ENCODE measurements at places on chromosomes 2 and 18.

DNA sequence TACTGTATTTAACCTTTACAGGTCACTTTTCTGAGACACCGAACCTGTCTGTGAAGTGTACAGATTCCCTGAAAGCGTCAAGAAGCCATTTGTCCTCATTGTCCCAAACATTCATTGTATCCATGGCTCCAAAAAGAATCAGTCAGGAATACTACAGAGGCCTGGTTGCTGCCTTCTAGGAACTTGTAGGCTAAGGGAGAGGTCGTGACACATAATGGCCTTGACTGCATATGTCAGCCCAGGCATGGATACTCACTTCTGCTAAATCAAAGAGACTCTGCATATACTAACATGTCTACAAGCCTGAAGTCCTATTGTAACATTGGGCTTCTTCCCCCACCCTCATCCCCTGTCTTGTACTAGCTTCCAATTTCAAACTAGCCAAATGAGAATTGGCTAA lies 40.2 kb downstream of the ONECUT2 start:
- DNase-seq: no peak

- no peak for DNase-seq
These were observed 119.6 kb downstream of the NFATC1 start for GRCh38 chr18:79515331-79515730.

DNA sequence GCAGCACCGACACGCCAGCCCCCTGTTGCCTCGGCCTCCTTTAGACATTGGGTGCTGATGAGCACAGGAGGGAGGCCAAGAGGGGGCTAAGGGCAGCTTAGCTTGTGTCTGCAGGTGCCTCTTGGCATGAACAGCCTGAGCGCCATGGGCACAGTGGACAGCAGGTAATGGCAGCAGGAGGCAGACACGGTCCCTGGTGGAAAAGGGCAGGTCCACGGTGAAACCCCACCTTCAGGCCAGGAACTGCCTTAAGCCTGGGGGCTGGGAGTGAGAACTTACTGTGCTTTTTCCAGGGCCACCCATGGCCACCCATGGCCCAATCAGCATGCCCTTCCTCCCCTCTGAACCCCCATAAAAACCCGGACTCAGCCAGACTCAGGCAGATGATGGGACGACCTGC lies 633.4 kb upstream of the TMEFF2 start:
- no peak for DNase-seq

GRCh38 chr2:50491541-50492476 lies 540.1 kb downstream of the NRXN1 start:
- DNase-seq: peak; percentile 27

DNA sequence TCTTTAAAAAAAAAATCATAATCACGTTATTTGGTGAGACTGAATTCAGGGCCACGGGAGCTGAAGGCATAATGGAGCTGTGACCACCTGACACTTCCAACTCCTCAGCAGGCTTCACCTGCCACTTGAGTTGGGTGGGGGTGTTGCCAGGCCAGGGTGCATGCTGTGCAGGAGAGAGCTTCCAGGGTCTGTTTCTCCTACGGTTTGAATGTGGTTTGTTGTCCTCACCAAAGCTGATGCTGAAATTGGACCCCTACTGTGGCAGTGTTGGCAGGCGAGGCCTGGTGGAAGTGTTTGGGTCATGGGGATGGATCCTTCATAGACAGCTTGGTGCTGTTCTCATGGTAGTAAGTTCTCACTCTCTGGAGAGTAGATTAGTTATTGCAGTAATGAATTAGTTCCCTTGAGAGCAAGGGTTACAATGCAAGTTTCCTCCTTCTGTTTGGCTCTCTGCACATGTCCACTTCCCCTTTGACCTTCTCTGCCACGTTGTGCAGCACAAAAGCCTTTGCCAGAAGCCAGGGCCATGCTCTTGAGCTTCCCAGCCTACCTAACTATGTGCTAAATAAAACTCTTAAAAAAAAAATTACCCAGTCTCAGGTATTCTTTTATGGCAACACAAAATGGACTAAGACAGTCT lies 38.3 kb upstream of the ANKRD44 start:
- DNase-seq: no peak

- no peak for DNase-seq
These were observed 14.0 kb downstream of the PDE1A start for GRCh38 chr2:182412858-182413257.

GRCh38 chr18:13649397-13650390 lies 76.7 kb downstream of the FAM210A start:
- no peak for DNase-seq

GRCh38 chr2:175175896-175176295 lies 5.6 kb downstream of the ATP5MC3 start:
- no peak for DNase-seq

GRCh38 chr18:23716966-23717365 lies 27.7 kb downstream of the LAMA3 start:
- no peak for DNase-seq

DNA sequence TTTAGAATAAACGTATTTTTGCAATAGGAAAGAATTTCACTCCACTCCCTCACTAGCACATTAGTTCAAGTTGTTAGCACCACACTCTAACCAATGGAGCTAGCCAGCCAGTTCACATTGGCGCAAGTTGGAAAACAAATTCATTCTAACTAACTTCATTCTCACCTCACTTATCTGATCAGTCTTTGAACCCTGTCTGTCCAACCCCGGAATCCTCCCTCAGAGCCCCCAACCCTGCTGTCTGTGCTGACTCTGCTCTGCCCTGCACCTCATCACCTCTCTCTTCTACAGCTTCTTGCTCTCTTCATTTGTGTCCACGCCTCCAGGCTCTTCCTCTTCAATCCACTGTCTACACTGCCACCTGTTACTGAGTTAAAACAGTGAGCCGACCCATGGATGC lies 356.5 kb downstream of the IRS1 start:
- no peak for DNase-seq

- peak; percentile 67 for DNase-seq
These were observed 183.4 kb downstream of the MYO3B start for GRCh38 chr2:170361090-170361936.

GRCh38 chr2:168196764-168197180 lies 50.6 kb downstream of the STK39 start:
- DNase-seq: no peak

- DNase-seq: peak; percentile 73
These were observed 85.3 kb downstream of the CDC42EP3 start for GRCh38 chr2:37585982-37586621.

- no peak for DNase-seq
These were observed 544 bp downstream of the ADRA2B start for GRCh38 chr2:96115631-96116423.

- DNase-seq: no peak
These were observed 6.1 kb upstream of the NCL start for GRCh38 chr2:231470246-231470900.

DNA sequence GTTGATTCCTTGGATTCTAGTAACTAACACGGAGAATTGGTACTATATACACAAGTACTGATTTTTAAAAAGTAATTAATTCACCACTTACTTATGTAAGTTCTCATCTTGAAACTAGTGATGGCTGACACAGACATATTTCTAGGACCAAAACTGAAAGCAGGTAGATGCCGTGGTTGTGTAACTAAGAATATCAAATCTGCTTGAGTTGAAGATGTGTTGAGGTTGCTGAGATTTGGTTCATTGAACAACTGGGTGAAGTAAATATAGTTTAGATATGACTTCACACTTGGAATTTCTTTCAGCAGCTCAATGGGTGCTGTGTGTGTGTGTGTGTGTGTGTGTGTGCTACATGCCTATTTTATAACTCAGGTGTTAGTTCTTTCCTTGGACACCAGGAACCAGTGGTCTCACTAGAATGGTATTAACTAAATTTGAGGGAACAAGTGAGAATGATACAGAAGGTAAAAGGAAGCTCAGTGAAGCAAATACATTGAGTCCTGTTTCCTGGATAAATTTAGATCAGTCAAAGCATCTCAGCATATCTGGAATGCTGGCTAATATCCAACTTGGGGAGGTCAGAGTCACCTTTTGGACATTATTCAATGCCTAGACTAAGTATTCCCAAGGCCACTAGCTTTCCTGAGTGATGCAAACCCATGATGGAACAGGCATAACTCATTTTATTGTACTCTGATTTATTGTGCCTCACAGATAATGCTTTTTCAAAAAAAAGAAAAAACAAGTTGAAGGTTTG lies 110.7 kb upstream of the ZEB2 start:
- peak; percentile 73 for DNase-seq

DNA sequence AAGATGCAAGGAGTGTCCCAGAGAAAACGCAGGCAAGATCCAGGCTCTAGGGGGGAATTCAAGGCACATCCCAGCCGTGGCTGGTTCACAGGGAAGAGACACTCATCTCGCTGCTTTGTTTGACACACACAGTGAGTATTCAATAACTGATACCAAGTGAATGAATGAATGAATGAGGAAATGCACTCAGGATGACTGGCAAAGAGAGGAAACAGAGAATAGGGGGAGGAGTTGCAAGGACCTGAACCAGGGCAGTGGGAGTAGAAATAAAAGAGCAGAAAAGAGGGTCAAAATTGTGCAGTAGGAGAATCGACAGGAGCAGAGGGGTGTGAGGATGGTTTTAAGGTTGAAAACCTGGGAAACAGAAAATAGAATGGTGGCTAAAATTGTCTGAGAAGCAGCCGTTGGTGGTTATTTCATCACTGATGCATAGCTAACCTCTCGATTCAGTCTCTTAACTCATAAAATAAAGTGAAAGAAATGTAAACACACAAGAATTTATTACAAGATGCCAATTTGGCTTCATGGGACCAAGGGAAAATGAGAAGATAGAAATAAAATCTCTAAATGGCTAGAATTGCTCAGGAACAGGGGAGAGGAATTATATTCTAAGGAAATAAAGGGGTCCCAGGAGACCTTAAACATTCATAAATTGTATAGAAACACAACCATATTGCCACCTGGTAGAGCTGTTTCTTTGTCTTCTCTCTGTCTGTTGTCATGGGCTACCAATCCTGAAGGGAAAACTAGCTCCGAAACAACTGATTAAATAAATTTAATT lies 63.9 kb upstream of the PHLPP1 start:
- DNase-seq: no peak

- DNase-seq: no peak
These were observed 79.6 kb downstream of the MIB1 start for GRCh38 chr18:21820033-21820810.

DNA sequence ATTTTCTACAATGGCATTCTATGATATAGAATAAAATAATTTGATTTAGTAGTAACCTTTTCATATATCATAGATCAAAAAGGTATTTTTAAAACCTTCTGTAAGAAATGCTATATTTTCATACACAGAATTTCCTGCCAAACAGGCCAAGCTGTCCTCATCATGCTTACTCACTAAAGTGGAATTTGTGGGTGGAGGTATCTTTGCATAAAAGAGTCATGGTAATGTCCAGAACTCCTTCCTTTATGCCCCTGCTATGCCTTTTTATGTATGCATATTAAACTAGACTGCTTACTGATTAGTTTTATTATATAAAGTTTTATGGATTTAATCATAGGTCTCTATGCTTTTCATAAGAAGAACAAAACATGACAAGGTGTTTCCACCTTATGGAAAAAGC lies 27.5 kb upstream of the MARCHF7 start:
- DNase-seq: no peak

GRCh38 chr2:74482801-74483674 lies at the start of the genes CCDC142 and TTC31:
Gene CCDC142 (minus strand): TSS chr2:74482998. CDS start chr2:74482837, 161 bp downstream.
Gene TTC31 (plus strand): TSS chr2:74483081. CDS start chr2:74483096, 15 bp downstream.
- DNase-seq: peak; percentile 93

GRCh38 chr2:200593905-200594304 lies 8.1 kb downstream of the AOX1 start:
- no peak for DNase-seq

DNA sequence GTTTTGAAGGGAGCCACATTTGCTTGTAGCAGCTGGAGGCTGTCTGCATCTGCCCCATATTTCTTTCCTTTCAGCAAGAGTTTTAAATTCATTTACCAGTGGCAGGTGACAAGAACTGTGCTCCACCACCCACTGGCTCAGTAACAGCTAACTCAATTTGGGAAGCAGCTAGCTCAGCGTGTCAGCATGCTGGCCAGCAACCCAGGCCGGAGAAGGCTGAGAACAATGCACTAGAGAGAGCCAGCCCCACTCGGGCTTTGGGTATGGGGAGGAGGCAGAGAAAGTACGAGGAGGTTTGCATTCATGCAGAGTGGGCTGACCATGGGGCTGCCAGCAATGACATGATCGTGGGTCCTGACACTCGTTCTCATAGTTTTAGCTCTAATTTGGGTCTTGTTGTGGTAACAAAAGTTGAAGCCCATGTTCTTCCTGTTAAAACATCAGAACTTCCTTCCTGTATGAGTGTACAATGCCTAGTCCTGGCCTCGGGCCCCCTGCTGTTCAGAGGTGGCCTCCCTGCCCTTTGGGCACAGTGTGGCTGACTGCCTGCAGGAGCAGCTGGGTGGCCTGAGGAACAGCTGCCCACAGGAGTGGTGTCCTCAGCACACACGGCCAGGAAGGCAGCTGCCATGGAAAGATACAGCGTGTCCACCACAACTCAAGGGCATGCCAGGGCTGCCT lies 23.0 kb downstream of the CDC42EP3 start:
- no peak for DNase-seq

- DNase-seq: peak; percentile 32
These were observed 786 bp downstream of the TAF1B start for GRCh38 chr2:9844036-9844483.

GRCh38 chr2:237441605-237442274 lies 27.8 kb upstream of the COL6A3 start:
- DNase-seq: no peak

- no peak for DNase-seq
These were observed 97.3 kb downstream of the TACR1 start for GRCh38 chr2:75102011-75102410.

GRCh38 chr18:62288665-62289008 lies 36.5 kb upstream of the TNFRSF11A start:
- DNase-seq: no peak

DNA sequence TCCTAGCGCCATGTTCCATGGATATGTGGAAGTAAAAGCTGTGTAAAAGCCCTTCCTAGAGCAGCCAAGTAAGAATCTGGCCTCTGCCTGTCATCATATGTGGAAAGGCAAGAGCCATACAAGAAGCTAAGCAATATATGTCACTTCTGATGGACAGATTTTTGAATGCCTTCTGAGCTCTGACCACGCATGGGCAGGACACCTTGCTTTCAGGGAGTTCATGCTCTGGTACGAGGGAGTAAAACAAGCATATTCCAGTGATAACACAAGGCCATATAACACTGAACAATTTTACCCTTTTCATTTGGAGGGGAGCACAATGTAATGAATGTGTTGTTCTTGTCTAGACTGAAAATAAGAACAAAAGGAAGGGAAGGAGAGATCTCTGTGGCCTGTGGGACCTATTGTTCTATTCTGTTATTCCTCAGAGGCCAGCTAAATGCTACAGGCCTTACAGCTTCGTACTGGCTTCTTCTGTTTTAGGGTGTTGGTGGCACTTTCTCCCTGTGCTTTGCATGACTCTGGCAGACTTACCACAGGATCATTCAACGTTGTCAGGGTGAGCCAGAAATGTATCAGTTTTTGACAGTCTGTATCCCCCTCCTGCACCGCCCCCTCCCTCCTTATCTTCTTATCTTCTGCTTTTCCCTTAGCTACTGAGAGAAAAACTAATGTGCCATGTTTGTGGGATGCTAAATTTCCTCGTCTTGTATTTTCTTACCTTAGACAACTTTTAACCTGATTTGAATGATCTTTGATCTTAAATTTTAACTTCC lies 99.5 kb downstream of the MAP4K4 start:
- no peak for DNase-seq

DNA sequence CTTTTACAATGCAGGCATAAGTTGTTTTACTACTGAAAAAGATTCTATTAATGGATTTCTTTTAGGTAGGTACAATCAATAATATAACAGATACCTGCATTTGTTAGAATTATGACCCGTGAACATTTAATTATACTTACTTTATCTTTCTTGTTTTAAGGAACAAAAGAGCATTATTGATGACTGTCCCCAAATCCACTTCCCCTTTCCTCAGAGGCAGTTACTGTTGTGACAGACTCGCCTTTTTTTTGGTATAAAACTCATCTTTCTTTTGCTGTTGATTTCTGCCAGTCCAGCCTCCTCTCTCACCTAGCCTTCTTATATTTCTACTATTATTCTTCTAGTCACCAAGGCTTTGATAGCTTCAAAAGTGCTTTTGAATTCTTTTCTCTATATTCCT lies 12.1 kb downstream of the ACTR3 start:
- DNase-seq: no peak

Measured in MM.1S (cell line).